Colonic mucosa (tissue), 4 donors: ENCODE measurements at places on chromosomes 5 and 9. TPM values are rescaled to one million over a fixed set of nuclear protein-coding genes. Genes with fewer than 3 reads are reported as not detected.
A peak's percentile ranks its signal among the peaks of the same experiment; 100 is the strongest.

DNA sequence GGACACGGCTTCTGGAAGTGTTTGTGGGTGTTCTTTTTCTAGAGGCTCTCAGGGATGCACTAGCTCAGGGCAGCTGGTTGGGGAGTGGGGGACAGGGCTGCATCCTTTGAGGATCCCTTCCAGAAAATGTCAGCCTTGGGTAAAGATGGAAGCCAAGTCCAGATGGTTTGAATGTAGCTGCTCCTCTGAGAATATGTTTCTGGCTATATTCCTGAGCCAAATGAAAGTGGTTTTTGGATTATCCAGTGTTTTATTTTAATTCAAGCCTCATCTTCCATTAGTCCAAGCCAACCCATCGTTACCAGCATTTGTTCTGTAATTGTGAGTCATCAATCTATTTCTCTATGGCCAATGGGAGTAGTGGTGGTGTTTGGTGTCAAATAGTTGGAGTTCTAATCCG, 70.4 kb downstream of the SPRY4 start:
- H3K27me3 ChIP-seq: no peaks in the 10 kb centered on the region
- peaks cover 3% of the 10 kb centered on the region for H3K4me1 ChIP-seq
- H3K36me3 ChIP-seq: no peaks in the 10 kb centered on the region
- no peak overlapping the region for H3K27ac ChIP-seq
- DNase-seq: no peak

DNA sequence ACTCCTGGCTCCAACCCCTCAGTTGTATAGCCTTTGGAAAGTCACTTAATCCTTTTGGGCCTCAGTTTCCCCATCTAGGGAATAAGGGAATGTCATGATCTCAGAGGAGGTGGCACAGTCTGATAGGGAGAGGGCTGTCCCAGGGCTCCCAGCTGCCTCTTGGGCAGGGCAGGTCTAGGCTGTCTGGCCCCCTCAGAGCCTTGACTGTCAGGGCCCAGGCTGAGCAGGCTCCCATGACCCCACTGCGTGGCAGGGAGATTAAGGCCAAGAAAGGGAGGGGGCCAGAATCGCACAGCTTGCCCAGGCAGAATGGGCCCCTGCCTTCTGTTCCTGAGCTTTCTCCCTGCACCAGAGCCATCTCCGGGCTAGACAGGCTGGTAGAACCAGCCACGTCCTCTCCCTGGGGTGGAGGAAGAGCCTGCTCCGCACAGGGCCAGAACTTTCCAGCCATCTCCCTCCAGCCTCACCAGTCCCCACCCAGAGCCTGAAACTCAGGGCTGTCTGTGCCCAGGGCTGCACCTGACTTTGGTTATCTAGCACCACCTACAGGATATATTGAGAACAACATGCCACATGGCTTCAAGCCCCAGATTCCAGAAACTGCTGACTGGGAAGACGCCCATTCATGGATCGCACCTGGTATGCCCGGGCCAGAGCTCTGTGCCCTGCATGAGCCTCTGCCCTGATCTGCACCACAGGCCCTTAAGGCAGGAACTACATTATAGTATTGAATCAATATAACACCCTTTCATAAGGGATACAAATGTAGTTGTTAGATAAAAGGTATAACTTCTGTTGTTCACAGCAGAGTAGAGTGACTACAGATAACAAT, 32.1 kb downstream of the NAIF1 start:
- no peaks in the 10 kb centered on the region for H3K36me3 ChIP-seq
- peak; percentile 75 for DNase-seq
- H3K4me3 ChIP-seq: no peak overlapping the region
- H3K4me1 ChIP-seq: no peaks in the 10 kb centered on the region
- H3K27ac ChIP-seq: no peak overlapping the region
- no peaks in the 10 kb centered on the region for H3K27me3 ChIP-seq

Gene STK32A
- total RNA-seq: 0.77 TPM

Gene RFX3
- total RNA-seq: 12.1 TPM

DNA sequence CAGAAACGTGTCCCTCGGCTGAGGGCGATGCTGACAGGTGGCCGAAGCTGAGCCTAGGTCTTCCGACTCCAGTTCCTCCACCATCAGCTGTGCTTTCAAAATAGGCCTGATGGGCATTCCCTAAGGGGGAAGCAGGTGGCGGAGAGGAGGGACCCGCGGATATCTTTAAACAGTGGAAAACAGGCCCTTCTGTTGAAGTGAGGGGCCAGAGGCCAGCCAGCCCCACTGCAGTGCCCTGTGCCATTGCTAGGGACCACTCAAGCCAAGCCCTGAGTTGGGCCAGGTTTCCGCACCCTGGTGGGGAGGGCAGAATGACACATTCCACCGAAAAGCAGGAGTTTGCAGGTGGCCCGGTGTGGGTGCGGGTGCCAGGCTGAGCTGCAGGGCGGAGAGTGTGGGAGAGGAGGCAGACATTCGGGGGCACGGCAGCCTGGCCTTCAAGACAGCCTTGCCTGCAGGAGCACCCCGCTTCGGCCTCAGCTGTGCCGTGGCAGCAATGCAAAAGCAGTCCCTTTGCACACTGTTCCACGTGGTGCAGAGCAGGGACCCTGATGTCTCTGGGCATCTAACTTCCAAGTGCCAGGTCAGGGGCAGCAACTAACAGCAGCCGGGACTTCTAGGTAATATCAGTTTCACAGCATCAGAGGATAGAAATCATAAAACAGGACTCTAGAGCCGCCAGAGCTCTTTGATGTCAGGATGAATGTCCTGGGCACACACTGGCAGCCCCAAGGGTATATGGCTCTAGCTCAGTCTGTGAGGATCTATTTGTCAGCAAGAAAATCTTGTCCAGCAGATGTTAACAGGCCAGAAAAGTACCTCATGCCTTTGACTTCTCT, 17.2 kb downstream of the HNRNPH1 start:
- H3K36me3 ChIP-seq: no peaks in the 10 kb centered on the region
- no peaks in the 10 kb centered on the region for H3K27me3 ChIP-seq
- no peak overlapping the region for H3K4me3 ChIP-seq
- no peak for DNase-seq
- H3K27ac ChIP-seq: no peak overlapping the region

Gene ASS1
- 380 TPM for total RNA-seq

- H3K27ac ChIP-seq: no peak overlapping the region
- H3K4me3 ChIP-seq: no peak overlapping the region
- no peak for DNase-seq
- H3K4me1 ChIP-seq: no peaks in the 10 kb centered on the region
Measured at GRCh38 chr9:92247296-92247695, 46.2 kb downstream of the IARS1 start.

Gene SHOC1
- total RNA-seq: not detected

- peak; percentile 8 for DNase-seq
- H3K4me1 ChIP-seq: no peaks in the 10 kb centered on the region
- no peak overlapping the region for H3K4me3 ChIP-seq
- no peaks in the 10 kb centered on the region for H3K27me3 ChIP-seq
- H3K36me3 ChIP-seq: no peaks in the 10 kb centered on the region
Measured at GRCh38 chr5:134145041-134145757, 30.7 kb downstream of the TCF7 start.

Gene PDE6A
- total RNA-seq: 1.5 TPM

Gene HSPB3
- total RNA-seq: 0.77 TPM

GRCh38 chr5:141915881-141916336, 7.8 kb upstream of the DELE1 start:
- H3K27me3 ChIP-seq: no peaks in the 10 kb centered on the region
- no peaks in the 10 kb centered on the region for H3K36me3 ChIP-seq
- no peak overlapping the region for H3K27ac ChIP-seq
- DNase-seq: peak; percentile 42
- H3K4me1 ChIP-seq: peaks cover 17% of the 10 kb centered on the region
- H3K4me3 ChIP-seq: no peak overlapping the region

- no peak overlapping the region for H3K27ac ChIP-seq
- no peaks in the 10 kb centered on the region for H3K36me3 ChIP-seq
- no peaks in the 10 kb centered on the region for H3K4me1 ChIP-seq
- peak; percentile 20 for DNase-seq
Measured at GRCh38 chr5:30040488-30041118, 1152.9 kb upstream of the CDH6 start.

DNA sequence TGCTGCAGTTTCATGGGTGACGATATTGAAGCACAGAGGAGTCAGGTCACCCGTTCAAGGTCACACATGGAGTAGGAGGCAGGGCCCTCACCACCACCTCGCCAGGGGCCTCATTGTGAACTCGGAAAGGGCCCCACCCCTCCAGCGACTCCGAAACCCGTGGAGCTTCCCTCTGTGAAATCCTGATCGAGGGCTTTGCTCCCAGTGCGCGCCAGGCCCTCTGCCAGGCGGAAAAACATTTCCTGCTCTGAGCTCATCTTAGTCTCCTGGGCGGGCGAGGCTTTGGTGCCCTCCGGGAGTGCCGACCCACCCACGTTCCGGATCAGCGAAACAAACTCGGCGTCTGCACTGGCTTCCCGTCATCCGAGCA, 75.0 kb upstream of the FCN1 start:
- H3K4me3 ChIP-seq: no peak overlapping the region
- no peak for DNase-seq
- H3K36me3 ChIP-seq: no peaks in the 10 kb centered on the region

Gene DMGDH
- total RNA-seq: 1.4 TPM
